Natural killer cell (primary cell): ENCODE measurements at places on chromosomes 16 and 17. TPM values are rescaled to one million over a fixed set of nuclear protein-coding genes. Genes with fewer than 3 reads are reported as not detected.

The CD300E gene
- total RNA-seq = 6.9 TPM

The MEOX1 gene
- total RNA-seq = not detected

The NPIPA8 gene
- 0.19 TPM for total RNA-seq

DNA sequence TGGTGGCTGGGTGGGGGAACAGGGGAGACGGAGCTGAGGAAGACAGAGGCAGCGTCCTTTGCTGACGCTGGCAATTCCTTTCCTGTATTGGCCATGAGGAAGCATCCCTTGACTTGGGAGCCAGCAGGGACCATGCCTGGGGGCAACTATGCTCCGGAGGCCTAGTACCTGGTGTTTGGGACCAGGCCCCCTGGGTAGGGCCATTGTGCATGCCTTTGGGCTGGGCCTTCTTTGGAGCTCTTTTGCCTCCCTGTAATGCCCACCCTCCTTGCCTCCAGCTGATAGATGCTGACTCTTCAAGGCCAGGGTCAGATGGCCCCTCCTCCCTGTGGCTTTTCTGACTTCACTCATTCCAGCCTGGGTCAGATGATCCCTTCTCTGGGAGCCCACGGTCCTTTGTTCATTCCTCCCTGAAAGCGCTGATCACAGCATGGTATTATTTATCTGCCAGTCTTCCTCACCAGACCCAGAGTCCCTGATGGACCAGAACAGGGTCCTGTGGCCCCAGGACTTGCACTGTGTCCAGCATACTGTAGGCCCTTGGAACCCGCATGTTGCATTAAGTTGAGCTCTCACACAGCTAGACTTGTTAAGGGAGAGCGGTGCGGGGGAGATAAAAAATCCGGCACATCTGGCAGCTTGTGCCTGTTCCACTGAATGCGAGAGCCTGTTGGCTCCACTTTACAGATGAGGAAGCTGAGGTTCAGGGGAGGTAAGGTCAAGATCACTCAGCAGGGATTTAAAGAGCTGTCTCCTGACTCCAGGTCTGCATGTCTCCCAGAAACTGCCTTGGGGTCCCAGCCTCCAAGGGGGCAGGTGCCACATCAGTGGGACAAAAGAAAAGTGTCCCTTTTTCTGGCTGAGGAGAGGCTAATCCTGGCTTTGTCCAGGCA lies 2.9 kb downstream of the STARD3 start:
- no peaks in the 10 kb centered on the region for H3K36me3 ChIP-seq
- no peak overlapping the region for H3K27ac ChIP-seq
- H3K27me3 ChIP-seq = no peaks in the 10 kb centered on the region
- H3K4me3 ChIP-seq = no peak overlapping the region

GRCh38 chr17:47275245-47275984 lies 21.8 kb downstream of the ITGB3 start:
- DNase-seq = no peak
- H3K27ac ChIP-seq = no peak overlapping the region
- no peaks in the 10 kb centered on the region for H3K27me3 ChIP-seq
- H3K4me3 ChIP-seq = no peak overlapping the region
- H3K4me1 ChIP-seq = peaks cover 17% of the 10 kb centered on the region

GRCh38 chr17:66947311-66947710 lies 17.2 kb upstream of the CACNG4 start:
- H3K27me3 ChIP-seq = peaks cover 4% of the 10 kb centered on the region

GRCh38 chr16:17084130-17084529 lies 386.6 kb downstream of the XYLT1 start:
- no peaks in the 10 kb centered on the region for H3K36me3 ChIP-seq
- H3K27ac ChIP-seq = no peak overlapping the region
- peaks cover 9% of the 10 kb centered on the region for H3K4me1 ChIP-seq
- no peak overlapping the region for H3K4me3 ChIP-seq

- no peaks in the 10 kb centered on the region for H3K27me3 ChIP-seq
- H3K4me3 ChIP-seq = no peak overlapping the region
- peaks cover 30% of the 10 kb centered on the region for H3K4me1 ChIP-seq
- no peak for DNase-seq
- H3K27ac ChIP-seq = no peak overlapping the region
These were observed 3.5 kb downstream of the ACBD4 start for GRCh38 chr17:45138911-45139532.

DNA sequence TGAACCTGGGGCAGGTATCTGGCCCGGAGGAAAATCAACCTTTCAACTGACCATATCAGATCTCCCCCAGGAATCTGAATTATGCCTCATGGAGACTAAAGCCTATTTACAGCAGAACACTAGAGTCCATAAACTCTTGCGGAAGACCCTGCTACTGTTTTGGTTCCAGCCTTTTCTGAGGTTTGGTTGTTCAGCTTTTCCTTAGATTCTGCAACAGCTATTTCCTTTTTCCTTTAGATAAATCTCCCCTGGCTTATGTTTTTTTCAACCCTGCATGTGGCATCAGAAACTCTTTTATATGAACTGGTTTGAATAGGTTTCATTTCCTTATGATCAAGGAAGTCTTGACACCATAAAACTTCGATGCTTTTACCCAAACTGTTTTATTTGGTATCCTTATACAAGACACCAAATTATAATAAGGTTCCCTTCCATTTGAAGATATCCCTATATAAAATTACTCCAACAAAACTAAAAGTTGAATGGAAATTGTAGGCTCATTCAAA lies 13.1 kb downstream of the SPOP start:
- H3K4me3 ChIP-seq = no peak overlapping the region
- H3K27ac ChIP-seq = no peak overlapping the region
- no peak for DNase-seq
- H3K27me3 ChIP-seq = no peaks in the 10 kb centered on the region
- H3K36me3 ChIP-seq = peaks cover 7% of the 10 kb centered on the region

- no peaks in the 10 kb centered on the region for H3K27me3 ChIP-seq
- DNase-seq = no peak
- H3K36me3 ChIP-seq = peaks cover 3% of the 10 kb centered on the region
- H3K4me1 ChIP-seq = no peaks in the 10 kb centered on the region
These were observed 18.2 kb downstream of the ASPSCR1 start for GRCh38 chr17:81995463-81996231.

GRCh38 chr17:81916234-81917001 lies 1.6 kb downstream of the SIRT7 start:
- H3K4me3 ChIP-seq = no peak overlapping the region
- no peak overlapping the region for H3K27ac ChIP-seq
- peaks cover 29% of the 10 kb centered on the region for H3K4me1 ChIP-seq
- DNase-seq = no peak

DNA sequence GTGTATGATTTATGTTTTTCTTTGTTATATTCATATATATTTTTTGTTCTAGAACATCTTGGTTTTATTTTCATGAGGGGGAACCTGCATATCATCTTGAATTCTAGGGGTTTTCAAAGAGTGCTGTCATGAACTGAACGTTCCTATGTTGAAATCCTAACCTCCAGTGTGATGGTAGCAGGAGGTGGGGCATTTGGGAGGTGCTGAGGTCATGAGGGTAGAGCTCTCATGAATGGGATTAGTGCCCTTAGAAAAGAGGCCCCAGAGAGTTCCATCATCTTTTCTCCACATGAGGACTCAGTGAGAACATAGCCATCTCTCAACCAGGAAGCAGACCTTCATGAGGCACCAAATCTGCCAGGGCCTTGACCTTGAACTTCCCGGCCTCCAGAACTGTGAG lies 34.6 kb upstream of the CCDC182 start:
- H3K4me1 ChIP-seq = peaks cover 10% of the 10 kb centered on the region
- H3K27me3 ChIP-seq = peaks cover 8% of the 10 kb centered on the region
- H3K27ac ChIP-seq = no peak overlapping the region
- no peak for DNase-seq
- H3K4me3 ChIP-seq = no peak overlapping the region

GRCh38 chr17:49789243-49789578 lies 730 bp downstream of the KAT7 start:
- DNase-seq = no peak
- H3K4me1 ChIP-seq = peaks cover 25% of the 10 kb centered on the region
- peak overlapping the region; percentile 16 for H3K4me3 ChIP-seq
- no peaks in the 10 kb centered on the region for H3K27me3 ChIP-seq
- H3K36me3 ChIP-seq = peaks cover 28% of the 10 kb centered on the region
- H3K27ac ChIP-seq = peak overlapping the region; percentile 14

DNA sequence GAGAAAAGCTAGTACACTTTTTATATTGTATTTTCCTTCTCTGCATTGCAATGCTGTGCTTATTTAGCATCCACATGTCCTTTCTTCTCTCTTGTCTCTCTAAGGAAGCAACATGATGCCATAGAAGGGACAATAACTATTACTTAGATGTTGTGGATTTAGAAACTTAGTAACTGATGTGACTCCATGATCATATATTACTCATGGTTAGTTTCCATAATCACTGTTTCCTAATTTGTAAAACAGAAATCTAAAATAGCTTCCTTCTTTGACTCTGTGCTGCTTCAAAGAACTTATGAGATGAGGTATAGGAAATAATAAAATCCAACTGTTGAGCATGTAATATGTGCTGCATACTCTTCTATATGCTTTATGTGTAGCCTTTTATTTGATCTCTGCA lies 6.6 kb upstream of the ABCA5 start:
- H3K4me3 ChIP-seq = no peak overlapping the region
- no peaks in the 10 kb centered on the region for H3K4me1 ChIP-seq
- H3K36me3 ChIP-seq = no peaks in the 10 kb centered on the region
- no peak for DNase-seq

DNA sequence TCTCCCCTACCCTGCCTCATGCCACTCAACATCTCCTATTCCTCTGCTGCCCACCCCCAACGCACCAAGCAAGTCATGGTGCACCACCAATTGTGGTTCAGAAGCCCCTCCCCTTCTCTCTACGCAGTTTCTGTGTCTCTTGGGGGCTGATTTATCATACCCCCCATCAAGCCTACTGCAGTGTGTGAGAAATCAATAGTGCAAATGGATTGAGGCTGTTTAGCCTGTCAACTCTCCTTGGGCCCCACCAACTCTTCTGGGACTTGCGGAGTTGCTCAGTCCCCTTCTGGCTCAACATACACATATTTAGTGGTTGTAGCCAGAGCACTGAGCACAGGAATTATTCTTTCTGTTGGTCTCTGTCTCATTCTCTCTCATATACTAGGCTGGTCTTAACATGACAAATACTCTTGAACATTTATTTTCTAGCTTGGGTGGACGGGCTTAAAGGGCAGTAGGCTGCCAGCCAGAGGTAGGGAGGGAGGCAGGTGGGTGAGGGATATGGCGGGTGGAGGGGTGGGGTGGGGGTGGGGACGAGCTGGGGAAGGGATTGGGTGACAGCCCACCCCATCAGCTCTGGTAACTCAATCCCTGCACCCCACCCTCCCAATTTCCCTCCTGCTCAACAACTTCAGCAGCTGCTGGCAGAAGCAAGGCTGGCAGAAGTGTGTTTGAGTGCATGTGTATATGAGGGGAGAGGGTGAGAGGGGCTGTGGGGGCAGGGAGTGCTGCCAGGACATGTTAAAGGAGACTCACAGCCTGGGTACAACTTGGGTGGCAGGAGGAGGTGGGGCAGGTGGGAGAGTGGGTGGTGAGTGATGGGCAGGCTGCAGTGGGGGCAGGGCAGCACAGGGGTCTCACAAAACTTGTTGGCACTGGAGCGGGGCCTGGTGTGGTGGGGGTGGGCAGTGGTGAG lies 4.9 kb downstream of the RARA start:
- no peak overlapping the region for H3K4me3 ChIP-seq
- peaks cover 93% of the 10 kb centered on the region for H3K4me1 ChIP-seq
- no peak overlapping the region for H3K27ac ChIP-seq
- no peak for DNase-seq
- H3K27me3 ChIP-seq = no peaks in the 10 kb centered on the region

GRCh38 chr17:60311936-60312335 lies 80.0 kb downstream of the USP32 start:
- no peaks in the 10 kb centered on the region for H3K27me3 ChIP-seq
- H3K4me3 ChIP-seq = no peak overlapping the region
- no peak overlapping the region for H3K27ac ChIP-seq
- DNase-seq = no peak
- H3K4me1 ChIP-seq = no peaks in the 10 kb centered on the region
- H3K36me3 ChIP-seq = no peaks in the 10 kb centered on the region

DNA sequence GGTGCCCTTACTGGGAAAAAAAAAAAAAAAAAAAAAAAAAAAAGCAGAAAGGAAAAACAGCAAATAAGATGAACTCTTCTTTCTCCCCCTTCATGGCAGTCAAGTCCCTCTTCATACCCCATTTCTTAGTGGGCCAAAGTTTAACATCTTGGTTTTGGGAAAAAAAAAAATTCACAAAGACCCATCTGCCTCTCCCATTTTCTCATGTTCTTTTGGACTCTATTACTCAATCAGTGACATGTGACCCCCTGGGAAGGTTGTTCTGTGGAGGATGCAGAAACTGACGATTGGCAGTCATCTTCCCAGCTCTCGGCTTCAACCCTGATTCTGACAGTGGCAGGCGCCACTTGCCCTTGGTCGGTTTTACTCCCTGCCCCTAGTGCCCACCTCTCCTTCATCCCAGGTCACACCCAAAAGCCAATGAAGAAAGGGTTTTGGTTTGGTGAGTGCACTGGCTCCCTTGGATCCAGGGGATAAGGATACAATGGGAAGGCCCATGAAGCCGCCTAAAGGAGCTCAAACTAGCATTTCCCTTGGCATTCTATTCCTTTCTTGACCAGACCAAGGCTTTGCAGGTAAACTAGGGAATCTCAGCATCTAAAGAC lies 60.7 kb upstream of the TBX2 start:
- no peaks in the 10 kb centered on the region for H3K27me3 ChIP-seq
- no peak overlapping the region for H3K4me3 ChIP-seq
- no peak for DNase-seq
- no peak overlapping the region for H3K27ac ChIP-seq

GRCh38 chr16:54286366-54287130 lies at the start of gene IRX3:
Gene IRX3, minus strand, starts transcription at chr16:54286787. Its CDS starts 737 bp downstream, at chr16:54286050.
- H3K27me3 ChIP-seq = peaks cover 29% of the 10 kb centered on the region
- H3K4me3 ChIP-seq = no peak within 1 kb of the TSS
- peaks cover 9% of the 10 kb centered on the region for H3K4me1 ChIP-seq
- H3K36me3 ChIP-seq = no peaks in the 10 kb centered on the region

GRCh38 chr17:337022-337420 lies 15.6 kb downstream of the RPH3AL start:
- no peak for DNase-seq
- no peaks in the 10 kb centered on the region for H3K27me3 ChIP-seq
- no peak overlapping the region for H3K4me3 ChIP-seq
- no peaks in the 10 kb centered on the region for H3K36me3 ChIP-seq
- no peak overlapping the region for H3K27ac ChIP-seq

GRCh38 chr17:41404024-41404671 lies 6.7 kb upstream of the KRT31 start:
- H3K4me1 ChIP-seq = peaks cover 12% of the 10 kb centered on the region
- DNase-seq = no peak
- no peak overlapping the region for H3K27ac ChIP-seq
- H3K4me3 ChIP-seq = no peak overlapping the region
- no peaks in the 10 kb centered on the region for H3K36me3 ChIP-seq

- no peaks in the 10 kb centered on the region for H3K27me3 ChIP-seq
- H3K36me3 ChIP-seq = peaks cover 34% of the 10 kb centered on the region
- H3K4me3 ChIP-seq = no peak overlapping the region
- no peak for DNase-seq
These were observed 6.8 kb downstream of the FHOD1 start for GRCh38 chr16:67240506-67240905.

DNA sequence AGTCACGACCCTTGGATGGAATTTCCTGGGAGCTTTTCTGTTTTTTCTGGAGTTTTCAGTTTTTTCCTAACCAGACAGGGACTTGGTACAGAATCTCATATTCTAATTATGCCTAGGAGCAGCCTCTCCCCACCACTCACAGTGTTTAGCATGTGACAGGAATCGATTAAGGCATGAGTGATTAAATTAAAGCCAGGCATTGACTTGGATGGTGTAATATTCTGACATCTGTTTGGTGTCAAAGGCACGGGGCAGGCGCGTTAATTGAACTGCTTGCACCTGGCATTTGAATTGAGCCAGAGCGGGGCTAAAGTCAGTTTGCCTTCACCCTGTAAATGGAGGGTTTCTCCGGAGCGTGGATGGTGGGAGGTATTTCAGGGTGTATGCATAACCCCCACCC lies 11.9 kb downstream of the MAPT start:
- H3K36me3 ChIP-seq = no peaks in the 10 kb centered on the region
- no peak overlapping the region for H3K27ac ChIP-seq
- no peaks in the 10 kb centered on the region for H3K4me1 ChIP-seq
- no peak overlapping the region for H3K4me3 ChIP-seq
- H3K27me3 ChIP-seq = no peaks in the 10 kb centered on the region
- DNase-seq = no peak
